ENCODE measurements at places on chromosomes 3 and 15. TPM values are rescaled to one million over a fixed set of nuclear protein-coding genes. Genes with fewer than 3 reads are reported as not detected.

DNA sequence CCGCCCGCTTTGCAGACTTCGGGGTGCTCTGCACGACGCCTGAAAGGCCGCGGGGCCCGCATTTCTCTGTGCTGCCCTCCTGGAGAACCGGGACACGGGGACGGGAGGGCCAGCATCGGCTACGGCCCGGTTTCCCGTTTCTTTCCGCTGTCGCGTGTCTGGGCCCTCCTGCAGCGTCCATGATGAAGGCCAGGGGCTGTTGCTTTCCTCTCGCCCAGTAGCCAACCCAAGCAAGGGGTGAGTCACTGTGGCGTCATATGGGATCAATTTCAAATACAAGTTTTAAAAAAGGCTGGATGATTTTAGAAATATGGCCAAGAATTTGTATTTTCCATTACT, 435 bp downstream of the SLC35G2 start:
- DNase-seq: peak; percentile 75

DNA sequence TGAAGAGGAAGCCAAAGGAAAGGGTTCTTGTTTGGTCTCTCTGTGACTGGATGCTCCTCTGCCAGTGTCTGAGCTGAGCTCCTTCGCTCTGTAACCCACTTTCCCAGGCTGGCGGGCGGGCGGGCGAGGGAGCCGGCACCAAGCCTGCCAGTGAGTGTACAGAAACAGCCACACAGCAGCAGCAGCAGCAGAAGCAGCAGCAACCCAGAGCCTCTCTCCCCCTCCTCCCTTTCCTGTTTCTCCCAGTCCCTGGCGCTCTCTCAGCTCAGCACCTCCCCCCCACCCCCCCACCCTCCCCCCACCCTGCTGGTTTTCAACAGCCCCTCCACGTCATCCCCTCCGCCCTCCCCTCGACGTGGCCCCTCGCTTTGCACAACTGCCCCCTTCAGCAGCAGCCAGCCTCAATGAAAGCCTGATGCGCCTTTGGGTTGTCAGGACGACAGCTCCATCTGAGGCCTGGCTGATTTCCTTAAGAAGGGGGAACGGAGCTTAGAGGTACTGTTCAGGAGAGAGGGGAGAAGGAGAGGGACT, at the start of gene LSAMP:
LSAMP (minus strand) TSS at position 177 of the 531 bp plus-strand sequence.
- DNase-seq: no peak

- no peak for DNase-seq
Measured at GRCh38 chr15:81372575-81372974, 1.4 kb downstream of the TMC3 start.

DNA sequence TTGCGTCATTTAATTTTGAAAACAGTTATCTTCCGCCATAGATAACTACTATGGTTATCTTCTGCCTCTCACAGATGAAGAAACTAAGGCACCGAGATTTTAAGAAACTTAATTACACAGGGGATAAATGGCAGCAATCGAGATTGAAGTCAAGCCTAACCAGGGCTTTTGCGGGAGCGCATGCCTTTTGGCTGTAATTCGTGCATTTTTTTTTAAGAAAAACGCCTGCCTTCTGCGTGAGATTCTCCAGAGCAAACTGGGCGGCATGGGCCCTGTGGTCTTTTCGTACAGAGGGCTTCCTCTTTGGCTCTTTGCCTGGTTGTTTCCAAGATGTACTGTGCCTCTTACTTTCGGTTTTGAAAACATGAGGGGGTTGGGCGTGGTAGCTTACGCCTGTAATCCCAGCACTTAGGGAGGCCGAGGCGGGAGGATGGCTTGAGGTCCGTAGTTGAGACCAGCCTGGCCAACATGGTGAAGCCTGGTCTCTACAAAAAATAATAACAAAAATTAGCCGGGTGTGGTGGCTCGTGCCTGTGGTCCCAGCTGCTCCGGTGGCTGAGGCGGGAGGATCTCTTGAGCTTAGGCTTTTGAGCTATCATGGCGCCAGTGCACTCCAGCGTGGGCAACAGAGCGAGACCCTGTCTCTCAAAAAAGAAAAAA, 1.2 kb downstream of the B2M start:
- DNase-seq: peak; percentile 58

- peak; percentile 24 for DNase-seq
Measured at GRCh38 chr15:70584838-70585706, 178.3 kb downstream of the UACA start.

GRCh38 chr3:169269005-169269404, 394.5 kb downstream of the MECOM start:
- DNase-seq: no peak

- no peak for DNase-seq
Measured at GRCh38 chr3:35651851-35652250, 12.5 kb downstream of the ARPP21 start.

DNA sequence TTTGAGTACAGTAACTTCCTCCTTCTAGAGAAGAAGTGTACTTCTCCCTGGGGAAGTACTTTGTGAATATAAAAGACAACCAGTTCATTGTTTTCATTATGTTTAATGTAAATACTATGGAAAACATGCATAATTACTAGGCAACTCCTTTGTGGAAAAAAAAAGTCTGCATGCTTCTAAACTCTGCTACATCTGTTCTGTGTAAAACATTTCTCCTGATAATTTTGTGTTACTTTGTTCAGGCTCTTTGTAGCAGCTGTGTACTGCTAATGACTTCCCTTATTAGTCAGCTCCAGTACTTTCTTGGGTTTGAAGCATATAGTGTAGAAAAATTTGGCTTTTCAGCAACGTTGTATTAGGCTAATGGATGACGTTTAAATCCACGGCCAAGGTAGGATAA, 111.6 kb downstream of the FEZF2 start:
- no peak for DNase-seq

GRCh38 chr3:194383276-194383940, 13.9 kb upstream of the LRRC15 start:
- no peak for DNase-seq

HERC2 gene
- total RNA-seq: 49.7 TPM

PATL2 gene
- 0.18 TPM for total RNA-seq

- no peak for DNase-seq
Measured at GRCh38 chr3:108511490-108511889, 1.1 kb upstream of the MYH15 start.

GRCh38 chr3:179174316-179174715, 26.2 kb downstream of the PIK3CA start:
- no peak for DNase-seq

DNA sequence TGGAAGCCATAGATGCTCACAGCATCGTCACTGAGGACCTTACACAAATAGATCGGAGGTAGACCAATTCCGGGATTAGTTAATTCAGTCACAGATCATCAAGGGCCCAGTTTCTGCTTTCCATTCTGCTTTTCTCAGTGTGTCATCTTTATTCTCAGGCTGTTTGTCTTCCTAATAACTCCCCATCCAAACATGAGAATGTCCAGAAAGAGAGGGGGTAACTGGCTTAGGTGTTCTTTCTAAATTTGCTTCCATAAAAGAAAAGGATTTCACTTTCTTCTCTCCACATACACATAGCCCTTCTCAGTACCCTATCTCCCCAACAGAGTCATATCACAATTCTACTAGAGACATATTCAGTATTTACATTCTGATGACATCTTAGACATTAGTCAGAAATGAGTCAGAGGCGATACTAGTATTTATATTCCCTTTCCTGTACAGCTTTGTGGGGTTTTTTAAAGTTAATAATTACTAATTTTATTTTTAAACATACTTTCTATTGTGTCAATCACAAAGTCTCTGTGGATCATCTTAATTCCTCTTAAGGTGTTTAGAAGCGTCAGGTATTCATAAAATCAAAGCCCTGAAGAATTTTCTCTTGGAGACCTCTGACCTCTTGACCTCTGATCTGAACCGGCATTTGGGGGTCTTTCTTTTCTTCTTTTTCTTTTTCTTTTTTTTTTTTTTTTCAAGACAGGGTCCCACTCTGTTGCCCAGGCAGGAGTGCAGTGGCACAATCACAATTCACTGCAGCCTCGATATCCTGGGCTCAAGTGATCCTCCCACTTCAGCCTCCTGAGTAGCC, 24.3 kb upstream of the IL12A start:
- peak; percentile 75 for DNase-seq

GRCh38 chr3:184489268-184489841, 72.2 kb upstream of the EPHB3 start:
- no peak for DNase-seq

GRCh38 chr15:48563934-48564333, 81.6 kb downstream of the FBN1 start:
- no peak for DNase-seq

- no peak for DNase-seq
Measured at GRCh38 chr3:194130807-194131589, 5.0 kb upstream of the HES1 start.

DNA sequence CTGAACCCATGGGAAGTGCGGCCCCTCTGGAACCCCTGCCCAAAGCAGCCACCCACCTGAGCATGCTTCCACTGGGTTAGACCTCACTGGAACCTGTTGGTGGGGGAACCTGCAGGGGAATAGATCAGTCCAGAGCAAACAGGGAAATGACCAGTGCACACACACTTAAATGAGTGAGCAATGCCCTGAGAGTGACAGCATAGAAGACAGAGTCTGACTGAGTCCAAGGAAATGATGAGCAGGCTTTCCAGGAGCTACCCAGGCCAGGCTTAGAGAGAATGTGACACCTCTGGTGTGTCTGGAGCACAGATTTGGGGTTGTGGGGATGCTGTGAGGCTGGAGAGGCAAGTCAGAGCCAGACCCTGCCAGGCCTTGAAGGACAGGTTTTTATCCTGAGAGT, 28.5 kb downstream of the PLA1A start:
- DNase-seq: no peak

GRCh38 chr3:147007736-147008245, 398.6 kb downstream of the ZIC4 start:
- DNase-seq: no peak

DNA sequence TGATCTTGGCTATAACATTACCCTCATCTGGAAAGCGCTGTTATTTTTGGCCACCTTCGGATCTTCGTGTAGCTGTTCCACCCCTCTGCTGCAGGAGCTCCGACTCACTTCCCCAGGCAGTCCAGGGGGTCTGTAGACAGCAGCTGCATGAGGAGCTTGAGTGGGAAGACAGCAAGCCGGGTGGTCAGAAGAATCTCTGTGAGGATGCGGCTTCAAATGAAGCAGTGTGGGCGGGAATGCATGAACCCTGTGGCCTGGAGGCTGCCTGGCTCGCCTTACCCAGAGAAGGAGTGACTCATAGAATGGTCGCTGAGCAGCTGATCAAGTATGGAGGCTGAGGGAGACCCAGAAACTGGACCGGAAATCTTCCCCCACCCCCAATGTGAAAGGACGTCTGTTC, 45.2 kb upstream of the NR2F2 start:
- peak; percentile 53 for DNase-seq

DNA sequence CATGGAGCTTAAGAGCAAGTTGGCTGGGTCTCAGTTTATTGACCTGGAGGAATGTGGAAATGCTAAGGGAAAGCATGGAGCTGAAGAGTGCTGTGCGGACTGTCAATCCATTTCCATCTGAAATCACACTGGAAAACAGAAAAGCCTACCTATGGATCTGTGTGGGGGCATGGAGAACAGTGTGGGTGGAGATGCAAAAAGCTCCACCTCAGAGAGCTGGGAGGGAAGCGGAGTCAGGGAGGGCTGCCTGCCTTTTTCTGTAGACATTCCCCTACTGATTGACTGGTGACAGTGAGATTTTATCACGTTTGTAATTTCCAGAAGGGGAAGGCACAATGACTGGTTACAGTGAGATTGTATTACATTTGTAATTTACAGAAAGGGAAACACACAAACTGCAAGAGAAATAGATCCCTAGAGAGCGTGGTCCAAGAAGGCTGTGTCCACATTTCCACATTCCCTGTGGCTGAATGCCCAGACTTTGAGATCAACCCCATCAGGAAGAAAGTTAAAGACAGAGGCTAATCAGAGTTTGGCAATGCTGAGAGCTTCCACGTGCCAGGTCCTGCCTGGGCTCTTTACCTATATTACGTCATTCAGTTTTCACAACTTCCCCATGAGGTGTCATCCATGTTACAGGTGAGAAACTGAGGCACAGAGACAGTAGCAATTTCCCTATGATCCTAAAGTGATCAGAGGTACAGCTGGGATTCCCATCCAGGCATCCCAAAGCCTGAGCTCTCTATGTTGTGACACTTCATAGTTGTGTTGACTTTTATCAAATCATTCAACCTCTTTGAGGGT, 67.7 kb upstream of the NSMCE3 start:
- no peak for DNase-seq

KBTBD12 gene
- not detected for total RNA-seq

- peak; percentile 28 for DNase-seq
Measured at GRCh38 chr3:120144267-120144666, 50.0 kb upstream of the GSK3B start.

GRCh38 chr3:134373271-134374104, 759 bp downstream of the AMOTL2 start:
- DNase-seq: peak; percentile 80

LRRN1 gene
- not detected for total RNA-seq

FAM107A gene
- 0.11 TPM for total RNA-seq

GRCh38 chr3:59970376-59970775, 920.6 kb upstream of the CFAP20DC start:
- DNase-seq: no peak

DNA sequence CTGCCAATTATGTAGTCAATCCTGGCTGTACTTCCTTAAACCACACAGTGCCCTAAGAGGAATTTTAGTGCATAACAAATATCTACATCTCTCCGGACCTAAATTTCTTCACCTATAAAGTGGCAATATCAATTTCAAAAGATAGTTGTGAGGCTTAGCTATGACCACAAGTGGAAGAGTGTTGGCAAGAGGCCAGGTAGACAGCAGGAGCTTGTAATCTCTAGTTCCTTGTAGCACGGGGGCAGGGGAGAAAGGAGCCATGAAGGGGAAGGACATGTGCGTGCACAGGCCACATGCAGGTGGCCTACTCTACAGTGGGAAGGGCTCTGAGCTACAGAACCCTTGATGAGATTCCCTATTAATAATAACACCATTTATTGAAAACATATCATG, 269.7 kb downstream of the ABHD5 start:
- DNase-seq: no peak

DNA sequence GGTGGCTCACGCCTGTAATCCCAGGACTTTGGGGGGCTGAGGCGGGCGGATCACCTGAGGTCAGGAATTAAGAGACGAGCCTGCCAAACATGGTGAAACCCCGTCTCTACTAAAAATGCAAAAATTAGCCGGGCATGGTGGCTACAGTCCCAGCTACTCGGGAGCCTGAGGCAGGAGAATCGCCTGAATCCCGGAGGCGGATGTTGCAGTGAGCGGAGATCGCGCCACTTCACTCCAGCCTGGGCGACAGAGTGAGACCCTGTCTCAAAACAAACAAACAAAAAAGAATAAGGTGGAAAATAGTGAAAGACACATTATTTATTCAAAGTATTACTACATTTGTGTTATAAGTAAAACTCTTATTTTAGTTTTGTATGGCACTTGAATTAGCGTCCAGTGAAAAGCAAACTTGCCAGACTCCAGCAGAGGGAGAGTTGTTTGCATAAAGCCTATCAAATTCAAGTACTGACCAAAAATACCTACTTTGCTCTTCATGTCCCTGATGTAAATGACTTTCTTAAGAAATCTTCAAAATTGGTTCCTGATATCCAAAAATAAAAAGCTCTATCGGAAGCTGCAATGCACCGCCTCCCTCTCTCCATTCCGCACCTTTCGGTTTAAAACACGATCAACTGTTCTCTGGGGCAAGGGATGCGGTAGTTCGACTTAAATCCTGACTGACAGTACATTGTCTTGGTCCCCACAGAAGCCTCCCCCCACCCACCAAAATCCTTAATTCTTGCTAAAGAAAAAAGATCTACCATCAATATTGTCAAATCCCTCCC, 1.2 kb downstream of the TRPM7 start:
- DNase-seq: no peak

CCR2 gene
- total RNA-seq: not detected

MESP2 gene
- total RNA-seq: 0.21 TPM
